ENCODE measurements at places on chromosomes 16 and 17.

DNA sequence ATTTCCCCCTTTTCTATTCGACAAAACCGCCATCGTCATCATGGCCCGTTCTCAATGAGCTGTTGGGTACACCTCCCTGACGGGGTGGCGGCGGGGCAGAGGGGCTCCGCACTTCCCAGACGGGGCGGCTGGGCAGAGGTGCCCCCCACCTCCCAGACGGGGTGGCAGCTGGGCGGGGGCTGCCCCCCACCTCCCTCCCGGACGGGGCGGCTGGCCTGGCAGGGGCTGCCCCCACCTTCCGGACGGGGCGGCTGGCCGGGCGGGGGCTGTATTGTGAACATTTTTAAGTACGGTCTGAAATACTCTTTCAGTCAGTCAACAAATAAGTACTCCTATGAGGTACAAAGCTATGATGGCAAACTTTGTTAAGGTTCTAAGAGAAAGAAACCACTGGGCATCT, 222.8 kb downstream of the CNTNAP4 start:
- DNase-seq, result no peak

GRCh38 chr16:11450136-11450535, 104.9 kb downstream of the RMI2 start:
- DNase-seq, result no peak

DNA sequence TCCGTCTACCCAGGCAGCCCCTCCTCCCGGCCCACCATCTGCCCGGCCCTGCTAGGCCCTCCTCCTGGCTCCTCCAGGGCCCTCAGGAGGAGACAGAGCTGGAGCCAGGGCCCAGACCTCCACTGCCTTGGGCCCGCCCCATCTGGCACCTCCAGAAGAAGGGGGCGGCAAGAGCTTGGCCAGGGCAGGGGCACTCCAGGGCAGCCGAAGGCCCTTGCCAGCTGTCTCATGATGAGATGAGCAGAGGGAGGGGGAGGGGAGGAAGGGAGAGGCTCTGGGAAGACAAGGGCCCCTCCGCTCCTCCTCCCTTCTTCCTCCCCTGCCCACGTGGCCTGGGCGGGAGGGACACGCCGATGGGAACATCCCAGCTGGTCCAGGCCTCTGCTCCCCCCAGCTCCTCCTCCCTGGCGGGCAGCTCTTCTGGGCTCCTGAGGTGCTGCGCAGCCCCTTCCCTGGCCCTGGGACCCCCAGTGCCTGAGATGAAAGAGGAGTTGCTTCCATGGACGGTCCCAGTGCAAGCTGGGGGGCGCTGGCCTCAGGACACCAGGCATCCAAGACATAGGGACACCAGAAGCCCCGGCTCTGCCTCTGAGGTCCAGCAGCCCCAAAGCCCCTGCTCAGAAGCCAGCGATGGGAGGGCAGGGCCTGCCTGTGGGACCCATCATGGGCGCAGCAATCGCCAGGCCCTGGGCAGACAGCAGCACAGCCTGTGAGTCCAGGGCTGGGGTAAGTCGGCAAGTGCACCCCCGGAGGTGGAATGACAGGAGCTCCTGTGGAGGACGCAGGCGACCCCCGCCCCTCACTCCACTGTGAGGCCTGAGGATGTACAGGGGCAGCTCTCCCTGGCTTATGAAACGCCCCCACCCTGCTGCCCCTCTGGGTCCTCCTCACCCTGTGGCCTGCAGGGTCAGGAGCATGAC, 23.6 kb upstream of the ENPP7 start:
- no peak for DNase-seq

DNA sequence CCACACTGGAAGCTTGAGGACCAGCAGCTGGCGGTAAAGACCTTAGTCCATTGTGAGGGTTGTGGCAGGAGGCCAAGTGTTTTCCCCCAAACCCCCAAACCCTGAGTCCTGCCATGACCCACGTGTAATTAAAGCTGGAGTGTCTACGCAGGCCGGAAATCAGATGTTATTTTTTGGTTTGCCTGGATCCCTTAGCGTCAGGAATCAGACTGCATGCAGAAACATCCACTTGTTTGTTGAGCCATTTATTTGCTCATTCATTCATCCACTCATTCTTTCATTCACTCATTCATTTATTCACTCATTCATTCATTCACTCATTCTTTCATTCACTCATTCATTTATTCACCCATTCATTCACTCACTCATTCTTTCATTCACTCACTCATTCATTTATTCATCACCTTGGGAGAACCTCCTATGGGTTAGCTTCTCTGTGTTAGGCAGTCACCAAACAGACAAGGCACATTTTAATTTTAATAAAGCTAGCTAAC, 313.1 kb downstream of the MAF start:
- DNase-seq, result no peak

DNA sequence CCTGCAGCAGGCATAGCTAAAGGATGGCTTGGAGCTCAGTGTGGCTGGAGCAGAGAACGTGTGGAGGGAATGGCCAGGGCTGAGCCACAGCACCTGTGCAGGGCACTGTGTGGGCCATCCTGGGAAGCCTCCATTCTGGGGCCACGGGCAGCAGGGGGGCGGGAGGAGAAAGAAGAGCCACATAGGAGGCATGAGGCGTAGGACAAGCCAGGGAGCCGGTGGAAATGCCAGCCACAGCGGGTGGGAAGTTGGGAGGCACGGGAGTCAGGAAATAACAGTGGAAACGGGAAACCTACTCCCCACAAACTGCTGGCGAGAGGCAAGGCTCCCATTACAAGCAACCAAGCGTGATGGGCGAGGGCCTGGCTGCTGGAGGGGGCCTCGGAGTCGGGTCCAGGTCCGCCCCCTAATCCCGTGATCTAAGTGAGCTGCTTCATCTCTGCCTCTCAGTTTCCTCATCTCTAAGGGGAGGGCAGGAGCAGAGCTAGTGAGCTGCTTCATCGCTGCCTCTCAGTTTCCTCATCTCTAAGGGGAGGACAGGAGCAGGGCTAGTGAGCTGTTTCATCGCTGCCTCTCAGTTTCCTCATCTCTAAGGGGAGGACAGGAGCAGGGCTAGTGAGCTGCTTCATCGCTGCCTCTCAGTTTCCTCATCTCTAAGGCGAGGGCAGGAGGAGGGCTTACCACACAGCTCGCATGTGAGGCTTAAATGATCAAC, 104.9 kb downstream of the ADCY9 start:
- DNase-seq, result no peak

GRCh38 chr16:72785886-72786285, 262.0 kb downstream of the ZFHX3 start:
- no peak for DNase-seq

GRCh38 chr17:77070888-77071279, 69.9 kb upstream of the SEC14L1 start:
- DNase-seq, result no peak

GRCh38 chr16:63244631-63245030, 1208.4 kb upstream of the CDH8 start:
- no peak for DNase-seq

DNA sequence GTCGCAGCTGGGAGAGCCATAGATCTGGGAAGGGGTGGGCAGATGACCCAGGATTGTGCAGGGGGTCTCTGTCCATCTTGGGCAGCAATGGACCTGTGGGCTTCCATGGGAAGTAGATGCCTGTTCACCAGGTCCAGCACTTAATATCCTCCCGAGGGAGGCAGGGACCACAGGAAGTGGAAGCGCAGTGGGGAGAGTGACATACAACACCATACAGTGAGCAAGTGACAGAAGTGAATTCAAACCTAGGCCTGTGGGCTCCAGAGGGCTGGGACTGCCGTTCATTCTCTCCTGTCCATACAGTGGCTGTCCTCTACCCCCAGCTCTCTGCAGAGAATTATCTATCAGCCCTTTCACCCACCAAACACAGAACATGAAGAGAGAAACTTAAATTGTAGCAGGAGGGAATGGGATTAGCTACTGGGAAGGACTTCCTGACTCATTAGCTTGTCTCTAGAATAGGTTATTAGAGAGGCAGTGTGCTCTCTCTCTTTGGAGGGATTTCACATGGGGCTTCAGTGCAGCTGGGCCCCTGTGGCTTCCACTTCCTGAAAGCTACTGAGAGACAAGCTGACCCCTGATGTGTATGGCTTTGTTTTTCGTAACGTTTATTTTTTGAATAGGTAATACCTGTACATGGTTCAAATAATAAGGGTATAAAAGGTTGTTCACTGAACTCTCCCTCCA, 13.1 kb upstream of the SEZ6 start:
- no peak for DNase-seq

- DNase-seq, result peak; percentile 53
These were observed 5.1 kb downstream of the MVP start for GRCh38 chr16:29825145-29826044.

DNA sequence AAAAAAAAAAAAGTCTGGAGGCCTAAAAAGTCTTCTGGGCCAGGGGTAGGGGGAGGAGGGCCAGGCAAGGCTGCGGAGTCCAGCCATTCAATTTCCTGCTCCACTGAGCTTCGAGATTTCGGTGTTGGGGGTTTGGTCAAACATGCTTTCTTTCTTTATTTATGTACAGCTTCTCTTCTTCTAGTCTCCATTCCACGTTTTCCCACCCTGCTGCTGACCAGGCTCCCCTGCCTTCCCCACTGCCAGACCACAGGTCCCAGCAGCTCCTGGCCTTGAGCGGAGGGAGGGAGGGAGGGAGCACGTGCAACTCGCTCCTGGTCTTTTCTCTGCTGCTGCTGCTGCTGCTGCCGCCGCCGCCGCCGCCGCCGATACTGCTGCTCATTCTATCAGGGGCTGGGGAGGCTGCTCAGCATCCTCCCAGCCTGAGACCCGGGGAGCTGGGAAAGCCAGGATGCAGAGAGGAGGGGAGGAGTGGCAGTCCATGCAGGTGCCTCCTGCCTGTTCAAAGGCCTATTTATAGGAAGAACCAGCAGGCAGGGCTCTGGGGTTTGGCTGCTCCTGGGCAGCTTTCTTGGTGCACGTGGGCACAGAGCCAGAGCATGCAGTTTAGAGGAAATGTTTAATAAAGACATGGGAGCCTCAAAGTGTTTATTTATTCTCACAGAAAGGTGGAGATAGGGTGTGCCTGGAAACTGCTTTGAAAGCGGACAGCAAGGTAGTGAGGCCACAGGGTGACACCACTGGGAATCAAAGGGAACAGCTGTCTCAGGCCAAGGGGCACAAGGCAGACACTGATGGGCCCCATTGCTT, 23.4 kb upstream of the ZFHX3 start:
- no peak for DNase-seq

- no peak for DNase-seq
These were observed 5.7 kb downstream of the FN3K start for GRCh38 chr17:82740906-82741759.

GRCh38 chr17:13485327-13485726, 116.4 kb downstream of the HS3ST3A1 start:
- DNase-seq, result no peak

- DNase-seq, result peak; percentile 32
These were observed 6.5 kb downstream of the FMNL1 start for GRCh38 chr17:45227926-45228762.

DNA sequence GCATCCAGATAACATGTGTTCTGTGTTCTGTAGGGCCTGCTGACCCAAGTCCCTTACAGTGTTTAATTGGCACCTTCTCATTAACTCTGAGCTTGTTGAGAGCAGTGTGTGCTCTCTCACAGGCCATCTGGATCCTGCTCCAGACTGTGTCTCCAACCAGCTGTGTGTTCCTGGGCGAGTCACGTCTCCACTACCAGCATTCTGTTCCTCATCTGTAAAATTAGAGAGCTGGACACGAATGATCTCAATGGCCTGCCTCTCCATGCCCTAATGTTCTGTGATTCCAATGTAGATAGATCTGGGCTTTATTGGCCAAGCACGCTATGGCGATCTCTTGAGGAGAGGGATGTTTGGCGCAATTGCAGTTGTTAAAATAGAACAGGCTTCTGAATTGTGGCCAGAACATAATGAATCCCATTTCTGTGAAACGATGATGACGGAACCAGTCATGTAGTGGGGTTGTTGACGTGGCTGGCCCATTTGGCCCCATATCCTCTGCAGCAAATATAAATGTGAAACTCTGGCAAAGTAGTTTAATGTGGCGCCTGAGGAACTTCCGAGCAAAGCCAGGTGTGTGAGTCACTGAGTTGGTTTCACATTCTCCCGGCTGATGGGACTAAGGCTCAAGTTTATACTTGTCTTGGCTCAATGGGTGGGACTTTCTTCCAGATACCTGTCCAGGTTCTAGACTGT, 22.2 kb downstream of the TBX4 start:
- DNase-seq, result no peak

- no peak for DNase-seq
These were observed 13.4 kb downstream of the CD300E start for GRCh38 chr17:74610108-74610507.

DNA sequence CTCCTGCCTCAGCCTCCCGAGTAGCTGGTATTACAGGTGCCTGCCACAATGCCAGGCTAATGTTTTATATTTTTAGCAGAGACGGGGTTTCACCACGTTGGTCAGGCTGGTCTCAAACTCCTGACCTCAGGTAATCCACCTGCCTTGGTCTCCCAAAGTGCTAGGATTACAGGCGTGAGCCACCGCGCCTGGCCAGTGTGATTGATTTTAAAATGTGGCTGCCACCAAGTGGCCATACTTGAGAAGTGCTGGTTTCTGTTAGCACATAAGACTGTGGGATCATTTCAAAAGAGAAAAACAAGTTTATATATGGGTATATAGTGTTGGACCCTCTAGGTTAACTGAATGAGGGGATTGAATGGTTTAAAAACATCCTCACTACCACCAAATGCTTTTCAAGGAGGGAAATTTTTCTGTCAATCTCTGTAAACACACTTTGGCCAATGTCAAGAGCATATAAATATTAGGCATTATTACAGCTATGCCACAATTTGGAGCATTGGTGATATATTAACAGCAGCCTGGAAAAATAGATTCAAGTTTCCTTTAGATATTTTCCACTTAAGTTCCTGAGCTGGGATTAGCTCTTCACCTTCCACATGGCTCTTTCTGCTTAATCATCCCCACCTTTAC, 13.5 kb upstream of the DHRS13 start:
- peak; percentile 51 for DNase-seq

DNA sequence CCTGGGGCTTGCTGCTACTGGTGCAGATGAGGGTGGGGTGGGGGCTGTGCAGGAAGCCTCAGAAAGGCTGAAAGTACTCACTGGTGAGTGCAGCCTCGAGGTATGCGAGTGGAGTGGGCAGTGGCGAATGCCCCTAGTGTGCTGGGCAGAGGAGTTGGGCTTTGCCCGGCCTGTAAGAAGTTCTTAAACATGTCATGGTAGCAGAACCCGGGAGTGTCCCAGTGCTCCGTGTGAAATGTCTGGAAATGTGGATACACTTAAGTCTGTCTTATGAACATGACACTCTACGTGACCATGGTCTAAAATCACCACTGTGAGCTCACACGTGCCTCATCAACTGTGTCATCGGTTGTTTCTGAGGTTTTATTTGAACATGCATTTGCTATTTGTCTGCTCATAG, 1.7 kb downstream of the SMTNL2 start:
- no peak for DNase-seq

DNA sequence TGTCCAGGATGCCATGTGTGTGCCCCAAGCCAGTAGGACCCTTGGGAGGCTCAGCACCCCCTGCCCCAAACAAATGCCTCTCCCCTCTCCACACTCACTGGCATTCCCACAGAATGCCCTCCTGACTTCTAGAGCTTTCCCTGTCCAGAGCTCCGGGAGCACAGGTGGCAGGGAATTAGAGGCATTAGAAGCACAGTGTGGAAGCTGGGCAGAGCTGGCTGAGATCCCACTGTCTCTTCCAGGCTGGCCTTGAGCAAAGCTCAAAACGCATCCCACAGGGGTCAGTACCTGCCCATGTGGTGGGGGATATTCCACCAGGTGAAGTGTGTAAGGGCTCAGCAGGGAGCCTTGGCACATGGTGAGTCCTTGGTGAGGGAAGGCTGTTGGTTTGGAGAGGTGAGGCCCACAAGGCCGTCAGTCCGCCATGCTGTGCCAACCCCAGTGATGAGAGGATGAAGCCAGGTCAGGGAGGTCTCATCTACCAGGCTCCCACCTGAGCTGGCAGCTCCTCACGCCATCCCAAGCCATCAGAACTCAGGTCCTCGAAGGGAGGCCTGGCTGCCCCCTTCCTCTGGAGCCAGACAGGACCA, 18.1 kb downstream of the ENDOV start:
- no peak for DNase-seq

Measured in activated naive CD4-positive, alpha-beta T cell treated with Interleukin-2 at 50 U/mL for 16 hours (primary cell).